ENCODE measurements at places on chromosomes 16 and 17.

DNA sequence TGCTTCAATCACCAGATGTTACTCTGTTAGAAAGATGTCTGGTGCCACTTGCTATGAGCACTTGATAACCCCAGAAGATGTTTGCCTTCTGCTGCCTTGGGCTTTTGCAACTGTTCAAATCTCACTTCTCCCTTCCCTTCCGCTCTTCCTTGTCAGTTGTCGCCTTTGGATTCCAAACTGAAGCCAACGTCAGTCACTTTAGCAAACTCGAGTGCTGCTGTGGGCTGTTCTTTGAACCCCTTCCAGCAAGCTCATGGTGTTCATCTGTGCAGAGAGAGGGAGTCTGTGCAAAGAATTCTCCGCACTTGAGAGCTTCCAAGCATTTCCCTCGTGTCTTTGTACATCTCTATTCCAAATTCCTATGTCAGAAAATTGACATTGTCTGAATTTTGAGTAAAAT lies 879.4 kb downstream of the CDH11 start:
- DNase-seq = no peak
- no peaks in the 10 kb centered on the region for H3K4me1 ChIP-seq
- H3K36me3 ChIP-seq = no peaks in the 10 kb centered on the region
- H3K27ac ChIP-seq = no peak overlapping the region
- no peaks in the 10 kb centered on the region for H3K27me3 ChIP-seq

DNA sequence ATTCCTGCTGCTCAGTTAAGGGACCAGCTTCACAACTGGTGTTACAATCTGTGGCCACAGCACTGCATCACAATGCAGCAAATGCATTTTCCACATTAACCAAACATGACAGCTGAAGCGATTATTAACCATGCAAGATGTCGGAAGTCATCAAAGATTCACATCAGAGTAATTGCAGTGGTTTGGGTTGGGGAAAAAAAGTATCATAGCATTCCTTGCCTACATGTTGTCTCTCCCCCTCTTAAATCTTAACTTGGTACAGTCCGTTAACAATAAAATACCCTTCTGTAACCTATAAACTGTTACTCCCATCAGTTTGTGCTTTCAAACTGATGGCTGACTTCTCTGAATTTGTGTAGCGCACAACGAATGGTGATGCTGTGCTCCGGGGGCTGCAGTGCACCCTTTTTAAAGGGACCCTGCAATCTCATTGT lies 51.6 kb downstream of the NUP93 start:
- H3K27me3 ChIP-seq = peaks cover 3% of the 10 kb centered on the region
- H3K36me3 ChIP-seq = no peaks in the 10 kb centered on the region

DNA sequence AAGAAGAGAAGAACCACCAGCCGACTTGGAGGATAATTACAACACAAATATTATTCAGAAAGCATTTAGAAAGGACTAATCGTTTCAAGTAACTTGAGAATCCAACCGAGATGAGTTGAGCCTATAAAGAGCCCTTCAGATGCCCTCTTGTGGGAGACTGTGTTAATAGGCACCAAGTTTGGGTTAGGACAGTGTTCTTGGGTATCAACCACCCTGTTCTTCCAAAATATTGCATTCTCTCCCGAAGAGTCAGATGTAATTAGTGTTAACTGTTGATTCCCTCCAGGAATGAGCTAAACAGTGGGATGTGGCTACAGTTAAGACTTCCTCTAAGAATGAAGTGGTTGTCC lies 87.8 kb upstream of the NOL11 start:
- no peak for DNase-seq
- H3K4me3 ChIP-seq = no peak overlapping the region
- no peaks in the 10 kb centered on the region for H3K27me3 ChIP-seq
- H3K4me1 ChIP-seq = no peaks in the 10 kb centered on the region

GRCh38 chr17:63626551-63627180 lies 4.4 kb downstream of the MAP3K3 start:
- H3K27me3 ChIP-seq = no peaks in the 10 kb centered on the region
- peaks cover 20% of the 10 kb centered on the region for H3K4me1 ChIP-seq
- H3K36me3 ChIP-seq = no peaks in the 10 kb centered on the region
- no peak overlapping the region for H3K27ac ChIP-seq
- no peak overlapping the region for H3K4me3 ChIP-seq

DNA sequence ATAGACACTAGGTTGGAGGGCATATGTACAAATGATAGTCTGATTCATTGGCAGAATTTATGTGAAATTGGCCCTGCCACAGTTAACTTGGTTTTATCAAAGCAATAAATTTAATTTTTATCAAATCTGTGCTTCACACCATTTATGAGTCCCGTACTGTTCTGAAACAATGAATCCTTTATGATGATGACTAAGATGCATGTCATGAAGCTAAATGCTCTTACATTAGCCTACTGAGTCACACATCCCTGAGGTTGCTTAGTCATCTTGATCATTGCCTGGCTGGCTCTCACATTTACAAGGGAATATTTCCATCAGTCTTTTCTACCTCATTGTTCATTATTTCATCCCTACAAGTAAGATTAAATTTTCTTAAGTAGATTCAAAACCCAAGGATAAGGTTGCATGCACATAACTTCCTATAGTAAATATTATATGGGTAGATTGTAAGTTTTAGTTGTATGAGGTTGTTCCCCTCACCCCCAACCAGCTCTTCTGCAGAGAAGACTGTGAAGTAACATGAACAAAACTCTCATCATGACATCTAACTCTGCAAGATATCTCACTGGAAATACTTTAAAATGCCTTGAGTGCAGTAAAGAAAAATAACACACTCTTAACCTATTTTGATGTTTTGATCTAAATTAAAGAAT lies 170.7 kb downstream of the CYB561 start:
- no peak for DNase-seq
- no peaks in the 10 kb centered on the region for H3K27me3 ChIP-seq

- H3K4me1 ChIP-seq = peaks cover 4% of the 10 kb centered on the region
- no peaks in the 10 kb centered on the region for H3K36me3 ChIP-seq
- no peak overlapping the region for H3K27ac ChIP-seq
- H3K4me3 ChIP-seq = no peak overlapping the region
- DNase-seq = no peak
These were observed 2.6 kb upstream of the RASD1 start for GRCh38 chr17:17498606-17499301.

DNA sequence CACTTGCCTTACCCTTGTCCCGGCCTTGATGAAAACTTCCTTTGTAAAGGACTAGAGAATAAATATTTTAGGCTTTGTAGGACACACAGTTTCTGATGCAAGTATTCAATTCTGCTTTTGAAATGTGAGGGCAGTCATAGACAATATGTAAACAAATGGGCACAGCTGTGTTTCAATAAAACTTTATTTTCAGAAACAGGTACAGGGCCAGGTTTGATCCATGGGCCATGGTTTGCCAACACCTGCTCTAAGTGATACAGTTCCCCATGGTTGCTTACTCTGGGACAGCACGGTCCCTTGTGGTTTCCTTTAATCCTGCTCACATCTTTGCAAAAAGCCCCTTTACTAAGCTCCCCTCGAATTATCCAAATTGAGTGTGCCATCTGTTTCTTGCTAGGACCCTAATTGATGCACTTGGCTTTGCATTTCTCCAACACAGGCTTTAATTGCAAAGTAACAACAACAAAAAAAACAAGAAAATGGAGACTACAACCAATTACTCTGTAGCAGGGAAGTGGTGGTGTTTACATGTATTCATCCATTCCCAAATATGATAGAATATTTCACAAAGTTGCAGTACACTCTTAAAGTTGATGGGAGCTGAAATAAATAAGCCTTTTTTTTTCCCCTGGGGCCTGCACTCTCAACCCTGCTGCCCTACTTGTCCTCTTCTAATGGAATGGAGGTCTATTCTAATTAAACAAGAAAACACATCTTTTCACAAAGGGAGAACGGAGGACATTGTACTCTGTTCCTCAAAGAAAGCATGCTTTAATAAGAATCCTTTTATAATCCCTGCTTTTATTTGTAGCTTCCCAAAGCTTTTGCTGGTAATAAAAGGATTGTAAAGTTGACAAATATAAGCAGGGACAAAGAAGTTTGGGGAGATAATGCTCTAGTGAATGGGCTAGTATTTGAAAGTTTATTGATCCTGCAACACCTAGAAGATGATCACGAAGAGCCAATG lies 37.7 kb upstream of the TOX3 start:
- H3K27me3 ChIP-seq = no peaks in the 10 kb centered on the region
- H3K27ac ChIP-seq = no peak overlapping the region
- no peak overlapping the region for H3K4me3 ChIP-seq
- no peaks in the 10 kb centered on the region for H3K36me3 ChIP-seq
- no peak for DNase-seq

- H3K4me1 ChIP-seq = peaks cover 13% of the 10 kb centered on the region
- H3K27ac ChIP-seq = peak overlapping the region; percentile 2
- H3K4me3 ChIP-seq = no peak overlapping the region
These were observed 41.3 kb upstream of the GFOD2 start for GRCh38 chr16:67760206-67760955.

DNA sequence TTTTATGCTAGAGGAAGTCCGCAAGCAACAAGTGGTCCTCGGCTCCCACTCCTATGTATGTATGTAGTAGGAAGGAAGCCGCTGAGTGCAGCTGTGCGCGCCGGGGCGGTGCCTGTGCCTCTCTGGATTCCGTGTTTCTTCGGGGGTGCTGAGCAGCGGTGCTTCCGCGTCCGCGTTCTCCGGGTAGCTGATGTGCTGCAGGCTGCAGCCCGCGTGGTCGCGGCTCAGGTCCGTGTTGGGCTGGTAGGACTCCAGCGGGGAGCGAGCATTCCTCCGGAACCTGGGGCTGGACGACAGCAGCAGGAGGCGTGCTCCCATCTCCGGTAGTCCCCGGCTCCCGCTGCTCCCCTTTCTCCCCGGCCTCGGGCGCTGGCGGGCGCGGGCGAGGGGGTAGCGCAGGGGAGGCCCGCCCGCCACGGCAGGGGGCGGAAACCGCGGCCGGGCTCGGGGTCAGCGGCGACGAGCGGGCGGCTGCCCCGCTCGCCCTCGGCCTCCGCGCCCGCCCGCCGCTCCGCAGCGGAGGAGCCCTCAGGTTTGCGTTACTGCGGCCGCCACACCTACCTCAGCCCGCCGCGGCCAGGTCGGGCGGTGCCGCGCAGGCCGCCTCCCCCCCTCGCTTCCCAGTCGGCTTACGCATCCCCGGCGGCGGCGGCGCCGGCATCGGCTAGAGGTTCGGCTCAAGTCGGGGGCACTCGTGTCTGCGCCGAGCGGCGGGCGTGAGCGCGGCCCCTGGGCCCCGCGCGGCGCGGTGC lies 487 bp downstream of the C17orf67 start:
- H3K27me3 ChIP-seq = no peaks in the 10 kb centered on the region
- H3K4me3 ChIP-seq = peak overlapping the region; percentile 81
- peaks cover 51% of the 10 kb centered on the region for H3K4me1 ChIP-seq
- H3K36me3 ChIP-seq = peaks cover 35% of the 10 kb centered on the region
- DNase-seq = peak; percentile 87

DNA sequence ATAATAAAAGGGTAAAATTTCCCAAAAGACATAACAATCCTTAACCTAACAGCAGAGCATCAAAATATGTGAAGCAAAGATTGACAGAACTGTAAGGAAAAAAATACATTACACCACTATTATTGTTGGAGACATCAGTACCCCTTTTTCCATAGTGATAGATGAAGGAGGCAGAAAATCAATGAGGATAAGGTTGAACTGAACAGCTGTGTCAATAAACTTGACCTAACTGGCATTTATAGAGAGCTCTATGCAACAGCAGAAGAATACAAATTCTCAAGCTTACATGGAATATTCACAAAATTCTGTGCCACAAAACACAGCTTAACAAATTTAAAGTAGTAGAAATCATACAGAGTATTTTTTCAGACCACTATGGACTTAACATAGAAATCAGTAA lies 195.0 kb upstream of the ELAC2 start:
- H3K4me1 ChIP-seq = no peaks in the 10 kb centered on the region
- no peak overlapping the region for H3K27ac ChIP-seq
- H3K4me3 ChIP-seq = no peak overlapping the region

DNA sequence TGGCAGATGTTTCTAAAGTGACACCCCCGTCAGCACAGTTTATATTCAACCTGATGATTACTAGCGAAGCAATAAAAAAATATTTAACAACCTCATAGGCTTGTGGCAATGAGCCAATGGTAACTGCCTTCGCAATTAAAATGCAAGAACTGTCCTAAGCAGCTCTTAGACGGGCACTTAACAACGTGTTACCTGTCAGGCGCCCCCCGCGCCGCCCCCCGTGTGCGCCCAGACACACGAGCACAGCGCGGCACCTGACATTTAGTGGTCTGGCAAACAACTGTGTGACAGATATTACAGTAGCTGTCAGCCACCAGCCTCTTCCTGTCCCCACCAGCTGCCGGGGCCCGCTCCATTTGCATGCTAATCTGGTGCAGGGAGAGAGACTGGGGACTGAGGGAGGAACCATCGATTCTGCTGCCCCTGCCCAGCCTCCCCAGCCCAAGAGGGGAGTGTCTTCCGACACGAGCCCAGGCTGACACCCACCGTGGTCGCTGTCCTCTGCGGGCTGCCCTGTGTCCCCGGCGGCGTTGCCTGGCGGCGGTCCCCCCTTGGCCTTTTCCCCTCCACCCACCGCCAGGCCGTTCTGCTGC lies 12.7 kb downstream of the NDUFAF8 start:
- peaks cover 4% of the 10 kb centered on the region for H3K4me1 ChIP-seq
- no peaks in the 10 kb centered on the region for H3K27me3 ChIP-seq
- DNase-seq = no peak
- H3K4me3 ChIP-seq = no peak overlapping the region

- peaks cover 15% of the 10 kb centered on the region for H3K27me3 ChIP-seq
- DNase-seq = no peak
- no peak overlapping the region for H3K27ac ChIP-seq
- no peak overlapping the region for H3K4me3 ChIP-seq
- no peaks in the 10 kb centered on the region for H3K36me3 ChIP-seq
- peaks cover 2% of the 10 kb centered on the region for H3K4me1 ChIP-seq
These were observed 79.6 kb upstream of the LHX1 start for GRCh38 chr17:36857698-36858097.

DNA sequence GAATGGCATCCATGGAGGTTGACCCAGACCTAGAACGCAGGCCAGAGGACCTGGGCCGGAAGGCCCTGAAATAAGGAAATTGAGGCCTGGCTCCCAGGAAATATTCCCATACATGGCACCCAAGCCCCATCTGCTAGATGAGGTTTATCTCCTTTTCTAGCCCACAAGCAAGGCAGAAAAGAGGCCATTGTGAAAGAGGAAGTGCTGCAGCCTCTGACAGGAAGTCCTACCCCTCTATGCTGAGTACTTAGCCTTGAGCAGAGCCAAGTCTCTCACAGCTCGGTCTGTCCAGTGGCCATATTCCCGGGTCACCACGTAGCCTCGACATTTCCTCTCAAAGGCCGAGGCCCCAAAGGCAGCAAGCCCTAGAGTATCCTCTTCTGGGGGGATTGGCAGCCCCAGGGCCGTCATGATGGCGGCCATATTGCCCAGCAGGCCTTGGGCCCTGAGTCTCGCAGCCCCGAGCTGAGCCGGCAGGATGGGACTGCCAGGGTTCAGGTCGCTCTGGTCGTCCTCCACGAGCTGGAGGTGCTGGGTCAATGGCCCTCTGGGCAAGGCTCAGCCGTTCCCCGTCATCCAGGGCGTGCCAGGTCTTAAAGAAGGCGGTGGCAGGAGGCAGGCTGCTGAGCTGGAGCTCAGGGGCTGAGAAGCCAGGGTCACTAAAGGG lies 7.8 kb downstream of the CTF1 start:
- peaks cover 3% of the 10 kb centered on the region for H3K36me3 ChIP-seq
- no peak overlapping the region for H3K4me3 ChIP-seq
- H3K4me1 ChIP-seq = peaks cover 39% of the 10 kb centered on the region
- H3K27me3 ChIP-seq = no peaks in the 10 kb centered on the region
